CD8-positive, alpha-beta memory T cell (primary cell): ENCODE measurements at places on chromosomes 1 and 21.

- no peak for DNase-seq
Measured at GRCh38 chr1:27955076-27955475, 4.7 kb upstream of the XKR8 start.

DNA sequence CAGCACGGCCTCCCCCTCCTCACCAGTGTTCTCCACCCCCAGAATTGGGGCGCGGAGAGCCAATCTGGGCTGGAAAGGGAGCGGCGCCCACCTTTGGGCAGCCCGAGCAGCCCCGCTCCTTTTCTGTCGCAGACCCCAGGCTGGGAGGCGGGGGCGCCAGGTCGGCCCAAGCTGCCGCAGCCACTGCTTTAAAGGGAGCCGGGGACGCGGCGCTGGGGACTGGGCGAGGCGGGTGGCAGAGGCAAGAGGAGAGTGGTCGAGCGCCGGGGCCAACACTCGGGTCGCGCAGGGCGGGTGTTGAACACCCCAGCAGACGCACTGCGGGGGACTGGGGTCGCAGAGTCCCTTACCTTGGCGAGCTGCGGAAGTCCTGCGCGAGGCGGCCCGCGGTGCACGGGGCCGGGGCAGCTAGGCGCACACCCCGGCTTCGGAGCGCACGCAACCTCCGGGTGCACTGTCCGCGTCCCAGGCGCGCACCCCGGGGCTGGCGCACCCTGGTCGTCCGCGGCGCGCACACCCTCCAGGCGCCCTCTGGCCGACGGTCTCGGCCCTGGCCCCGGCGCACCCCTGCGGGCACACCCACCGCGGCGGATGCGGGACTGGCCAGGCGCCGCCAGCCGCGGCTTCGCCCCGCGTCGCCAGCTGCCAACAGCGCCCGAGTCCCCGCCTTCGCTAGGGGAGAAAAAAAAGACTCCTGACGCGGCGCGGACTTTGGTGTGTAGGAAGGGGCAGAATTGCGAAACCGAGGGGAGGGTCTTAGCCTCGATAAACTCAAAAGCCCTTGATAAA, at the start of gene KANK4:
Gene KANK4 (minus strand): TSS at position 679 of the 789 bp plus-strand sequence. CDS start 37,870 bp downstream, outside the sequence.
- DNase-seq, result no peak

- no peak for DNase-seq
Measured at GRCh38 chr1:245313576-245313975, 158.8 kb downstream of the KIF26B start.

- no peak for DNase-seq
Measured at GRCh38 chr1:7824701-7825100, 28.2 kb downstream of the UTS2 start.

DNA sequence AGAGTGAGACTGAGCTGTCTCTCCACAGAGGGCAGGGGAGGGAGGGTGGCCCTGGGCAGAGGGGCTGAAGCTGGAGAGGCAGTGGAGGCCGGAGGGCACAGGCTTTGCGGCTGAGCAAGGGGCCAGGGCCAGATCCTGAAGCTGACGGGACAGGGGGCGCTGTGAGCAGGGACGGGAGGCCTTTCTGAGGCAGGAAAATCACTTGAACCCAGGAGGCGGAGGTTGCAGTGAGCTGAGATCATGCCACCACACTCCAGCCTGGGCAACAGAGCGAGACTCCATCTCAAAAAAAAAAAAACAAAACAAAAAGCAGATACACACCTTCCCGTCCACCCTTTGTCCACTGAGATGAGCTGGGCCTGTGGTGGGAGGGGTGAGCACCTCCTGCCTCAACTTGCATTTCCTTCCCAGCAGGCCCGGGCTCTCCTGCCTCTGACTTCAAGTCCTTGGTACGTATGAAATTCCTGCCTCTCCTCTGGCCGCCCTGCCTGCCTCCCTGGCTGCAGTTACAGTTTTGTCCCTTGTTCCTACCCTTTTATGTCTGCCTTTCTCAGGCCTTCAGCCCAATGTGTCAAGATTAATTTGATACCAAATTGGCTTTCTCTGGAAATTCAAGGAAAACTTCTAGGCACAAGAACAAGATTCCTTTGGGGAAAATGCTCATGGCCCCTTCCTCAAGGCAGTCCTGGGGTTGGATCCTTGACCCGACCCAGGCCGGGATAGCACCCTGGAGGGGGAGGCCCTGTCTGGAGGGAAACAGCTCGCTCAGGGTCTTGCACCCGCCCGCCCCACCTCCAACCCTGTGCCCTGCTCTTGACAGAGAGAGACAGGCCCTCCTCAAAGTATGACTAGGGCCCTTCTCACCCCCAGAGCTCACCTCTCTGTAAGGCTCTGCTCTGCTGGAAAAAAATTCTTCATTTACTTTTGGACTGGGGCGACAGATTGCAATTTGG, 11.2 kb upstream of the ADAMTSL4 start:
- no peak for DNase-seq

DNA sequence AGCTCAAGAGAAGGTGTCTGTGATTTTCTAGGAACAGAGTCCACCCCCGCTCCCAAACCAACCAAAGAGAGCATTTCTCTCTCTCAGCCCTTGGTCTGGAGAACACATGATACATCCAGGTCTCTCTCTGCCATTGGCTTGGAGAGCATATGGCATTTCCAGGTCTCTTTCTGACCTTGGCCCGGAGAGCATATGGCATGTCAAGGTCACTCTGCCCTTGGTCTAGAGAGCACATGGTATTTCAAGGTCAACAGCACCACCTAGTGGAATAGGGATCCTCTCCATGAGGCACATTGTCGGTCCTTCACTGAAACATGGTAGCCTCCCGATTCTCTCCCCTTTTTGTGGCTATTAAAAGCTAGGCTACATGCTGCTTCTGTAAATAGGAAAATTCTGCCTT, 437.7 kb upstream of the OLFM3 start:
- no peak for DNase-seq

DNA sequence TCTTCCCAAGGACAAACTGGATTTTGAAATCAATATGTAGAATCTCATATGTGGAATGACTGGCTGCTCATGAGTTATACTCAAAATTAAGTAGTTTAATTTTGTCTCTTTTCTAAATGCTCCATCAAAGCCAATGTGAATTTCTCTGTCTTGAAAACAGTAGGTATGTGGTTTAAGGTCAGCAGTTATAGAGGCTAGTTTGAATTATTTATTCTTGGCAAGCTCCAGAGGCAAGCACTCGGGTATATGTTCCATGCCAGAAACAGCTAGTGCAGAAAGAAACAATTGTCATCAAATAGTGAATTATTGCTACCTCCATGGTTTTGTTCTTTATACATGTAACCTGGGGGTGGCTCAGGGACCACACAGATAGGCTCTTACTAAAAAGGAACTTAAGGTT, 63.5 kb downstream of the LRIG2 start:
- no peak for DNase-seq

DNA sequence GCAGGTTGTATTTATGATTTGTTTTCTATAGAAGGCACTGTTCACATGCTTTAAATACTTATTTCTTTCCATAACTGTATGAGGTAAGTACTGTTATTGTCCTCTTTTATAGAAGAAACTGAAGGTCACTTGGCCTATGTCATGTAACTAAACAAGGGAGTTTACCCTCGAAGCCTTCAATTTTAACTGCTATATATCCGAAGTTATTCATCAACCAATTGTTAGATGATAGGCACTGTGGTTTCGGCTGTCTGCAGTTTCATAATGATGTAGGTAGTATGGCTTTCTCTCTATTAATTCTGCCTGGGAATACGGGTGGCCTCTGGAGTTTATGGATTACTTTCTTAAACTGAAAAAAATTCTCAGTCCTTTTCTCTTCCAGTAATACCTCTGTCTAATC, 413.3 kb upstream of the ADGRL2 start:
- no peak for DNase-seq

DNA sequence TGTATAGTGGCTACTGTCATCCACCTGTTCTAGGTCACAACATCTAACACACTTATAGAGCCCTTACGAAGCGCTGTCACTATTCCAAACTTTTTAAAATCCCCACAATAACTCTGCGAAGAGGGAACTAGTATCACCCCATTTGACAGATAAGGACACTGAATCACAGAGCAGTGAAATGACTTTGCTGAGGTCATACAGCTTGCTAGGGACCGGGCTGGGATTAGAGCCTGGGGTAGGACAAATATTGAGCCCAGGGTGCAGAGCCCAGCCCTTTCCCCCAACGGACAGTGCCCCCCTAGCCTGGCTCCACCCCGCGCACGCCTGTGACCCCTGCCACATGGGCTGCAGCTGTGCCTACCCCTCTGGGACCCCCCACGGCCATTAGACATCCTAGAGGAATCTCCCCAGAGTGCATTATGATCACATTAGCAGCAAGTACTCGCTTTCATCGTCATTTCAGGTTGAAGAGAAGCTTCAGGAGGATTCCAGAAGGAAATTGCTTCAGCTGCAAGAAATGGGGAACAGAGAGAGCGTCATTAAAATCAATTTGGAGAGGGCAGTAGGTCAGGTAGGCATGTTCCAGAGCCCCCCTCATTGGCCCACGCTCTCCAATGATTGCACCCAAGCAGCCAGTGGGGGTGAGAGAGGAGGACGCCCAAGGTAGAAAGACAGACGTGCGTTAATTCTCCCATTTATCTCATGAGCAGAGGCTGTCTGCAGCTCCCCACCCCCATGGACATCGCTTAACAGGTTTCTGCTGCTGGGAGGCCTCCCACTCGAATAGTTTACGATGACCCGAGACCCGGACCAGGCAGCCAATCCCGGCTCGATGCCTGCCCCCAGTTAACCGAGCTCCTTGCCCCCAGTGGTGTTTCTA, 77.2 kb downstream of the FHAD1 start:
- DNase-seq, result no peak

GRCh38 chr1:53344921-53345838, 17.3 kb upstream of the LRP8 start:
- no peak for DNase-seq
